ENCODE measurements at places on chromosomes 3 and 15.

- DNase-seq = no peak
Measured at GRCh38 chr15:88844749-88845386, 41.6 kb downstream of the ACAN start.

DNA sequence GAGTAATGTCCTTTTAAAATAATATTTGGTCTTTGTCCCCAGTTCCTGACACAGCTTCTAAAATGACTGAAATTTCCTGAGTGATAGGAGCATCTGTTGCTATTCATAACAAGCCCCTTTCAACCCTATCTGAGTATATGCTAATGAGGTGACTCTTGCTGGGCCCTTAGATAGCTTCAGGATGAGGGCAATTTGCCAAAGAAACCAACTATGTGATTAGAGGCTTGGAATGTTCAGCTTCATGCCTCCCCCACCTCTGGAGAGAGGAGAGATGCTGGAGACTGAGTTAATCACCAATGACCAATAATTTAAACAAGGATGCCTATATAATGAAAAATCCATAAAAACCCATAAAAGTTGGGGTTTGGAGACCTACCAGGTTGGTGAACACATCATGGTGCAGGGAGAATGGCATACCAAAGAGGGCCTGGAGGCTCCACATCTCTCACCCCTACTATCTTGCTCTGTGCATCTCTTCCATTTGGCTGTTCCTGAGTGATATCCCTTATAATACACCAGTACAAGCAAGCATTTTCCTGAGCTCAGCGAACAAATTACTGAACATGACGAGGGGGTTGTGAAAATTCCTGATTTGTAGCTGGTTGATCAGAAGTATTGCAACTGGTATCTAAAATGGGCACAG lies 189.2 kb downstream of the ECT2 start:
- peak; percentile 41 for DNase-seq

GRCh38 chr3:58074997-58075396 lies 66.8 kb downstream of the FLNB start:
- no peak for DNase-seq

DNA sequence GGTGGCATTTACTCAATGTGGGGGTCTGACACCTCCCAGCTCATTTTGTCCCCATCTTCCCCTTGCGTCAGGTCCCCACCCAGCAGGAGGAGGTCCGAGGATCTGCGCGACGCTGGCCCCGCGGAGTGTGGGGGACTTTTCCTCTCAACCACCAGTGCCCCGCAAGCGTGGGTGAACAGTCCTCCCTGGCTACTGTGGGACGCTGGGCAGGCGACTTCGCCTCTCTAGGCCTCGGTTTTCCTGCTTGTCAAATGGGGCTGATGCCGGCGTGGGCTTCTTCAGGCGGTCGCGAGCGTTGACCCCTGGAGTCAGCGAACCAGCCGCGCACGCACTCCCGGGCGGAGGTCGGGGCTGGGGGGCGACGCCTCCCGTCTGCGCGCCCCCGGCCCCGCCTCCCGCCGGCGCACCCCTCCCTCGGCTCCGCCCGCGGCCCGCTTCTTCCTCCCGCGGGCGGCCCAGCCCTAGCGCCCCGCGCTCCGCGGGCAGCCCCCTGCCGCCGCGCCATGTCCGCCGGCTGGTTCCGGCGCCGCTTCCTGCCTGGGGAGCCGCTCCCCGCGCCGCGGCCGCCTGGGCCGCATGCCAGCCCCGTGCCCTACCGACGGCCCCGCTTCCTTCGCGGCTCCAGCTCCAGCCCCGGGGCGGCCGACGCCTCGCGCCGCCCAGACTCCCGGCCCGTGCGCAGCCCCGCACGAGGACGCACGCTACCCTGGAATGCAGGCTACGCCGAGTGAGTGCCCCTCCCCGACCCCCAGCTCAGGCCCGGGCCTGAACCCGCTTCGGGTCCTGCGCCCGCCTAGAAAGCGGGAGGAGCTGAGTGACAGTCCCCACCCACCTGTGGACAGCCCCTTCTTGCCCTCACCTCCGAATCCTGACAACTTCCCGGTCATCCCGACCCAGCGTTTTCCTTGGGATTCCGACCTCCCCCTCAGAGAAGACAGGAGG lies at the start of gene PPM1M:
TSS of gene PPM1M (plus strand) at position 438 of the 942 bp plus-strand sequence. CDS start at position 504, 66 bp downstream.
- peak; percentile 30 for DNase-seq

- DNase-seq = no peak
Measured at GRCh38 chr3:62462788-62463187, 89.4 kb upstream of the FEZF2 start.

DNA sequence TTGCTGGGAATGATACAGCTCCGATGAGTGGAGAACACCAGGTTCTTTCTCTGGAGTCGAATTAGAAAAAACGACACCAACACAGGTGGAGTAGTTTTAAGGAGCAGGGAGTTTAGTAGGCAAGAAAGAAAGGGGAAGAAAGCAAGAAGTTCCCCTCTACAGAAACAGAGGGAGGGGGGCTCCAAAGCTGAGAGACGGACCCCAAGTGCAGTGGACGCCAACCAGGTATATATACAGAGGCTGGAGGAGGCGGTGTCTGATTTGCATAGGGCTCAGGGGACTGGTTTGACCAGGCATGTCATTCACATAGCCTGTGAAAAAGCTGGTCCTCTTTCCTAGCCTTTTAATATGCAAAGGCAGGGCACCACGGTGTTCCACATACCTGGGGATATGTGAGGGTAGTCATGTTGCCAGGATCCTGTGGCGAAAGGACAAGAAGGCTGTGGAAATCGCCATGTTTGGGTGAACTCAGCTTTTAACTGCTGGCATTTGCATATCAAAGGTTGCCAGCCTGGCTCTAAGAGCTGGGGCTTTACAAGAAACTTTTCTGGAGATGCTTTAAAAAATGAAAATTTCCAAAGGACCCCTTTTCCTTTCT lies 887.4 kb upstream of the EPHA6 start:
- DNase-seq = no peak

DNA sequence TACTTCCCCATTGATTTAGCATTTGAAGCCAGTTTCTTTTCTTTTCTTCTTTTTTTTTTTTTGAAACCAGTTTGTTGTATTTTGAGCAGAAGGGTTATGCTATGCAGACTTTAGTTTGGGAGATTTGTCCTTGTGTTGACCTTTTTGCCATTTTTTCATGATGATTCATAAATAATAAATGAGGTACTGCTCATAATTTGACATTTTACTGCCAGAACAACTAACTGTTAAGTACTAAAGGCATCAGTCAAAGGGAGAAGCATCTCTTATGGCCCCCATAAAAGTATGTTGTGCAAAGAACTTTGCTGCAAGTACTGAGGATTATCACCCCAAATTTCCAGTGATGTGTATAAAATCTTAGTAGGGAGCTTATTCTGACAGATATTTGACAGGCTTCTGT lies 1.7 kb upstream of the GPR87 start:
- peak; percentile 44 for DNase-seq

DNA sequence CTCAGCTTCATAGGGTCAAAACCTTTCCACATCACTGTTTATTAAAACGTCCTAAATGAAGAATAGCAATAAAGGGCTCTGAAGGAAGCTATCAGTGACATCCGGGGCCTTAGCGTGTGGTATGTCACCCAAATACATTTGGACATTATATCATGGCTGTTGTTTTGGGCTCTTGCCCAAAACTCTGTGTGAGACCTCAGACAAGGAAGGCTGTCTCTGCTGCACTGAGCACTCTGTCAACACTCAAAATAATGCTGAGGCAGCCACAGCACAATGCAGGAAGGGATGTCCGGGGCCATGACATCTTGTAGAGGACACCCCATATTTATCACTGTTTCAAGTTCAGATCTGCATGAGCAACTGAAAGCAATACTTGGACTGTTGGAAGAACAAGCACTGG lies 293.8 kb upstream of the WNT5A start:
- no peak for DNase-seq

- peak; percentile 20 for DNase-seq
Measured at GRCh38 chr3:115937054-115937453, 313.7 kb downstream of the GAP43 start.

GRCh38 chr15:26084771-26085170 lies 221.6 kb upstream of the ATP10A start:
- DNase-seq = no peak

DNA sequence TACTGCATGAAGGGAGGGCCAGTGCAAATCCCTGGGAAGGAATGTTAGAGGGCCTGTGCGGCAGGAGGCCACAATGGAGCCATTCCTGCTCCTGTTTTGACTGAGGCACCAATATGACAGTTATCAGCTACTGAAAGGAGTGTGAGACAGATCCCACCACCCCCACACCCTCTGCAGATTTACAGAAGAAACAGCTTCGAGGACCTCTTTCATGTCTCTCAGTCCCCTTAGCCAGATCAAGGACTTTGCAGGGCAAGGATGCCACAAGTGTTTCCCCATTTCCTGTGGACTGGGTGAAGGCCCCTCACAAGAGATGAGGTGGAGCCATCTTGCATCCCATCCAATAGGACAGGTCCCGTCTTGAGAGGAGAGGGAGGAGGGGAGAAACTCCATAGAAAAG lies 48.5 kb upstream of the RASGRP1 start:
- no peak for DNase-seq

GRCh38 chr3:136860541-136860940 lies 1.5 kb upstream of the NCK1 start:
- no peak for DNase-seq

DNA sequence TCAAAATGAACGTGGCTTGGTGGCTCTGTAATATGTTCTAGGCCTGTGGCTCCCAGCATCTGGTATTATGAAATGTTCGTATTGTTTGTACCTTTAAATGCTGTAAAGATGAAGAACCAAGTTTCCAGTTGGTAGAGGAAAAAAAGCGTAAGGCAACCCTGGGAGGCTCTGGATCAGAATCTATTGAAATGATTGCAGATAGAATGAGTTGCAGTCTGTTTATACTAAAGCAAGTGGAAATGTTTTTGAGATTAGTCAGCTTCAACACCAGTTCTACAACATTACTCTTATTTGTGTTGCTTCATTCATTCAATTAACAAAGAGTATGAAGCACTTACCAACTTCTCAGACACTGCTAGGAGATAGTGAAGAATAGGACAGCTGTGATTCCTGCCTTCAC lies 5.3 kb downstream of the ARL6IP5 start:
- DNase-seq = peak; percentile 84

DNA sequence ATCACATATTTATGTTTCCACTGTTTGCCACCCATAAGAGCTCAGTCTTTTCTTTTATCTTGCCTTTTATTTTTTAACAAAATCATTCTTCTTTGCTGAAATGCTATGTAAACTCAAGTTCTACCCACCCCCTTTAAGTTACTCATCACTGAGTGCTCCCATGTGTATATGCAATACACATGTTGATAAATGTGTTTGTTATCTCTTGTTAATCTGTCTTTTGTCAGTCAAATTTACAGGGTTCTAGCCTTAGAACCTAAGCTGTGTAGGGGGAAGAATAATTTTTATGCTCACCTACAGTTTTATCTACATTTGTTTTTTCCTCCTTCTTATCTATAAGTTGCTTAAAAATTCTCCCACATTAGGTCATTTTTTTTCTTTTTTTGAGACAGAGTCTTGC lies 1195.9 kb downstream of the ROBO2 start:
- peak; percentile 25 for DNase-seq

- no peak for DNase-seq
Measured at GRCh38 chr15:44327578-44327977, 39.1 kb downstream of the GOLM2 start.

DNA sequence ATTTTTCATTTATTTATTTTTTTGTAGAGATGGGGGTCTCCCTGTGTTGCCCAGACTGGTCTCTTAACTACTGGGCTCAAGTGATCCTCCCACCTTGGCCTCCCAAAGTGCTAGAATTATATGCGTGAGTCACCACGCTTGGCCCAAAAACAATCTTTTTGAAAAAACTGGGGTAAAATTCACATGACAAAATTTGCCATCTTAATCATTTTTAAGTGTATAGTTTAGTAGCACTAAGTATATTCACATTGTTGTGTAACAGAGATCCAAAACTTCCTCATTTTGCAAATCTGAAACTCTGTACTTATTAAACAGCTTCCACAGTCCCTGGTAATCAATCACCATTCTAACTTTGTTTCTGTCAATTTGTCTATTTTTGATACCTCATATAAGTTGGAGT lies 5.2 kb downstream of the SNX1 start:
- DNase-seq = no peak

GRCh38 chr3:124119056-124119716 lies 127.3 kb upstream of the ROPN1 start:
- peak; percentile 74 for DNase-seq

Data from cardiac fibroblast (primary cell).